Karpas-422 (cell line): ENCODE measurements at places on chromosomes 12 and 14.

DNA sequence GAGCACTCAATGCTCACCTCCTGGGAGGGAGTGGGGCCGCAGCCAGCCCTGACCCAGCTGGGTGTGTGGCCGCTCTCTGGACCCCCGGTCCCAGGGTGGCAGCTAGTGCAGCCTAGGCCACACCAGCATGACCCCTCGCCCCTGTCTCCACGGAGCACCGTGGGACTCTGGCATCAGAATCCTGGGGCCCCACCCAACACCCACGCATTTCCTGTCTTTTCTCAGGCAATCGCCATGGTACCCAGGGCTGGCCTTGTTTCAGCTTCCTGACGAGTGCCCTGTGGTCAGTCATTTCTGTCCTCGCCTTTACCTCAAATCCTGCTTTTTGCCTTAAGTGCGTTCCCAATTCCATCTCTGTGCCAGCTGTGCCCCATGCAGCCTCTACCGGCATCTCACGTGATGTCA lies 15.9 kb downstream of the PACS2 start:
- DNase-seq, result no peak
- no peaks in the 10 kb centered on the region for H3K27me3 ChIP-seq
- no peaks in the 10 kb centered on the region for H3K36me3 ChIP-seq
- no peak overlapping the region for H3K27ac ChIP-seq
- no peaks in the 10 kb centered on the region for H3K4me1 ChIP-seq

DNA sequence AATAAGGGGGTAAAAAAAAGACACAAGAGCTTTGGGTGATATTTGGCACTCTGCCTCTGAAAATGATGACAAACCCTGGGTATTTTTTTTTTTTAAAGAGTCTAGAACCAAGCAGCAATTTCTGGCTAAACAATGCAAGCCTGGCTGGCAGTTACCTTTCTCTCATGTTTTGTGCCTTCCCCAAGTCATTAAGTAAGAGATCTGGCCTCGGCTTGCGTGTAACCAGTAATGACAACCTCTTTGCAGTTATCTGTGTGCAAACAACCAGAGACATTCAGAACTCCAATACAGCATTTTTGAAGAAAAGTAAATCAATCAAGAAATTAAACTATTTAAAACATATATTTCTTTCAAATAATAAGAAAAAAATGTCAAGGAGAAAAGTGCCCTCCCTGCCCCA lies 167.5 kb downstream of the KCNC2 start:
- H3K27ac ChIP-seq, result no peak overlapping the region
- no peaks in the 10 kb centered on the region for H3K4me1 ChIP-seq
- no peak overlapping the region for H3K4me3 ChIP-seq
- H3K36me3 ChIP-seq, result no peaks in the 10 kb centered on the region

- no peaks in the 10 kb centered on the region for H3K27me3 ChIP-seq
- H3K4me1 ChIP-seq, result peaks cover 21% of the 10 kb centered on the region
- peaks cover 27% of the 10 kb centered on the region for H3K36me3 ChIP-seq
- H3K4me3 ChIP-seq, result no peak overlapping the region
- peak; percentile 38 for DNase-seq
Observed at GRCh38 chr12:122090759-122091515, 12.4 kb downstream of the MLXIP start.

DNA sequence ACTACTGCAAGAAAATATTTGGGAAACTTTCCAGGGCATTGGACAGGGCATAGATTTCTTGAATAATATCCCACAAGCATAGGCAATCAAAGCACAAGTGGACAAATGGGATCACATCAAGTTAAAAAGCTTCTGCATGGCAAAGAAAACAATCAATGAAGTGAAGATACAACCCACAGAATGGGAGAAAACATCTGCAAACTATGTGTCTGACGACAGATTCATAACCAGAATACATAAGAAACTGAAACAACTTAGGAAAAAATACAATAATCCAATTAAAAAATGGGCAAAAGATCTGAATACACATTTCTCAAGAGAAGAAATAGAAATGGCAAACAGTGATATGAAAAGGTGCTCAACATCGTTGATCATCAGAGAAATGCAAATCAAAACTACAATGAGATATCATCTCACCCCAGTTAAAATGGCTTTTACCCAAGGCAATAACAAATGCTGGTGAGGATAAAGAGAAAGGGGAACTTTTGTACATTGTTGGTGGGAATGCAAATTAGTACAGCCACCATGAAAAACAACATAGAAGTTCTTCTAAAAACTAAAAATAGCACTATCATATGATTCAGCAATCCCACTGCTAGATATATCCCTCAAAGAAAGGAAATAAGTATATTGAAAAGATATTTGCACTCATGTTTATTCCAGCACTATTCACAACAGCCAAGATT lies 33.8 kb upstream of the ATP2B1 start:
- H3K36me3 ChIP-seq, result no peaks in the 10 kb centered on the region
- no peak overlapping the region for H3K27ac ChIP-seq
- no peaks in the 10 kb centered on the region for H3K4me1 ChIP-seq
- H3K27me3 ChIP-seq, result no peaks in the 10 kb centered on the region
- no peak for DNase-seq

- H3K27ac ChIP-seq, result no peak overlapping the region
- H3K27me3 ChIP-seq, result no peaks in the 10 kb centered on the region
- DNase-seq, result no peak
- peaks cover 6% of the 10 kb centered on the region for H3K4me1 ChIP-seq
Observed at GRCh38 chr14:91015435-91015834, 45.0 kb downstream of the RPS6KA5 start.
